ENCODE measurements at places on chromosomes 3 and 15.

DNA sequence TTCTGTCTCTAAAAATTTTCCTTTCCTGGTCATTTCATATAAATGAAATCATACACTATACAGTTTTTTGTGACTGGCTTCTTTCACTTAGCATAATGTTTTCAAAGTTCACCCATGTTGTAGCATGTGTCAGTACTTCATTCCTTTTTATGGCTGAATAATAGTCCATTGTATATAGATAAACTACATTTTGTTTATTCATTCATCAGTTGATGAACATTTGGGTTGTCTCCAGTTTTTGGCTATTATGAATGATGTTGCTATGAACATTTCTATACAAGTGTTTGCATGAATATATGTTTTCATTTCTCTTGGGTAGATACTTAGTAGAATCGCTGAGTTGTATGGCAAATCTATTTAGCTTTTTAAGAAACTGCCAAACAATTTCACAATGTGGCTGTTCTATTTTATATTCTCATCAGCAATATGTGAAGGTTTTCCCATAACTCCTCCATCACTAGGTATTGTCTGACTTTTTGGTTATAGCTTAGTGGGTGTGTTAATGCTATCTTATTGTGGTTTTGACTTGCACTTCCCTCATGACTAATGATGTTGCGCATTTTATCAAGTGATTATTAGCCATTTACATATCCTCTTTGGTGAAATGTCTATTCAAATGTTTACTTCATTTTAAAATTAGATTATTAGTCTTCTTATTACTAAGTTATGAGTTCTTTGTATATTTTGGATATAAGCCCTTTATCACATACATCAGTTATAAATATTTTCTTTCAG lies 21.7 kb upstream of the AP4E1 start:
- no peak for DNase-seq
- peaks cover 18% of the 10 kb centered on the region for H3K4me1 ChIP-seq
- H3K4me3 ChIP-seq: no peak overlapping the region
- H3K27me3 ChIP-seq: no peaks in the 10 kb centered on the region

GRCh38 chr3:87269723-87270122 lies 6.7 kb downstream of the POU1F1 start:
- H3K36me3 ChIP-seq: no peaks in the 10 kb centered on the region
- H3K27ac ChIP-seq: no peak overlapping the region
- H3K4me1 ChIP-seq: peaks cover 10% of the 10 kb centered on the region
- peaks cover 6% of the 10 kb centered on the region for H3K27me3 ChIP-seq

DNA sequence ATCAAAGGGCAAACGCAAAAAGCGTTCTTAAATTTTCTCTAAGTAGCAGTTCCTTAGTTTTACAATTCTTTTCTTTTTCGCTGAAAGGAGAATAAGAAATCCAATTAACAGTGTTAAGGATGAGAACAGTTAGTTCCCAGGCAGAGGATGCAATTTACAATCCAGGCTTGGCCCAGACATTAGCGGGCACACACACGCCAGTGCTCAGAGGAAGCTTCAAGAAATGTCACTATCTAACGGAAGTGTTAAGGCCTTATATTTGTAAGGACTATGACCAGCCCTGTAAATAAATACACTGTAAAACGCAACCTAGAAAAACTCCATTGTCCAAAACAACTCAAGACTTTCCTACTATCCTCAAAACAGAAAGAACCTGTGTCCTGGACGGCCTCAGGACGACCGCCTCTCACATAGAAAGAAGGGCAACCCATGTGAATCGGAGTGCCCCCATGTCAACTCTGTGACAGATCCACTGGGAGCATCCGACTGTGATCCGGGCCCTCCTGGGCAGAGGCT lies 1.3 kb downstream of the ACAP2 start:
- peak overlapping the region; percentile 94 for H3K27ac ChIP-seq
- H3K36me3 ChIP-seq: peaks cover 28% of the 10 kb centered on the region
- peaks cover 33% of the 10 kb centered on the region for H3K4me1 ChIP-seq
- DNase-seq: no peak
- H3K27me3 ChIP-seq: no peaks in the 10 kb centered on the region

GRCh38 chr3:142894493-142894892 lies 5.6 kb upstream of the PCOLCE2 start:
- DNase-seq: no peak
- H3K27ac ChIP-seq: no peak overlapping the region
- no peaks in the 10 kb centered on the region for H3K4me1 ChIP-seq
- H3K27me3 ChIP-seq: peaks cover 47% of the 10 kb centered on the region
- no peaks in the 10 kb centered on the region for H3K36me3 ChIP-seq
- H3K4me3 ChIP-seq: no peak overlapping the region

- no peak for DNase-seq
- H3K36me3 ChIP-seq: no peaks in the 10 kb centered on the region
- H3K4me1 ChIP-seq: no peaks in the 10 kb centered on the region
Observed at GRCh38 chr3:66154444-66154861, 66.3 kb upstream of the SLC25A26 start.

DNA sequence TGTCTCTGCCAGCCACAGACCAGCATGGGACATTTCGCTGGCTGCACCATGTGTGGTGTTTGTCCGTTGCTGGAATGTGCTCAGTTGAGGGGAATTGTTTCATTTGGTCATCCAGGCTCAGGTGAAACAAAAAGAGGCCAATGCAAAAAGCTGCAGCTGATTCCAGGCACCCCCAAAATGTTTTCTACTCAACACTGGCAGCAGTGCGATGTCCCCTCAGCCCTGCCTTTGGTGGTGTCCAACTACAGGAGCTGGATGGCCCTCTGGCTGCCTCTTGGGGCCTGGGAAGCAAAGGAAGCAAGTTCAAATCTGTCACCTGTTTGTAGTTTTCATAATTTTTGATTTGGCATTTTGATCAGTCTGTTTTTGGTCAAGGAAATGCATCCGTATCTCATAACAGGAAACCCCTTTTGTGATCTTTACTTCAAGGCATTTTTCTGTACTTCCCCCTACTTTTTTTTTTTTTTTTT lies 141.8 kb downstream of the EEFSEC start:
- peak overlapping the region; percentile 57 for H3K27ac ChIP-seq
- peaks cover 8% of the 10 kb centered on the region for H3K4me1 ChIP-seq
- DNase-seq: no peak
- no peaks in the 10 kb centered on the region for H3K36me3 ChIP-seq

GRCh38 chr15:42604894-42605744 lies 29.7 kb downstream of the STARD9 start:
- no peaks in the 10 kb centered on the region for H3K27me3 ChIP-seq
- peaks cover 3% of the 10 kb centered on the region for H3K36me3 ChIP-seq
- no peak for DNase-seq
- peak overlapping the region; percentile 34 for H3K4me3 ChIP-seq

- peaks cover 11% of the 10 kb centered on the region for H3K36me3 ChIP-seq
- peak overlapping the region; percentile 17 for H3K4me3 ChIP-seq
- no peak for DNase-seq
- H3K4me1 ChIP-seq: peaks cover 53% of the 10 kb centered on the region
Observed at GRCh38 chr3:4506559-4507023, 13.4 kb downstream of the ITPR1 start.

DNA sequence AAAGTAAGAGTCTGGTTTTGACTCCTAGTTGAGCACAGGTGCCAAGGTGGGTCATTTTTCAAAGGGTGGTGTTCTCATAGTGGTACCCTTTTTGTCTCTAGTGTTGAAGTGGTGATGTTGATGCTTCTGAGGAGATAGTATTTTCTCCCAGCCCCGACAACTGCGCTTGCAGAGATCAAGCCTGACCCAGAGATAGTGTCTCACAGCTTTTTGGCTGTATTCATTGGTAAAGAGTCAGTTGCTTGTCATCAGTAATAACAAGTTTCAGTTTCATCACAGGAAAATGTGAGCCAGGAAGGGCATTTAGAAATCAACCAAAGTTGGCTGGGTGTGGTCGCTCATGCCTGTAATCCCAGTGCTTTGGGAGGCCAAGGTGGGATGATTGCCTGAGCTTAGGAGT lies 139.3 kb downstream of the NFKBIZ start:
- DNase-seq: no peak
- H3K27ac ChIP-seq: no peak overlapping the region
- H3K4me1 ChIP-seq: no peaks in the 10 kb centered on the region
- no peaks in the 10 kb centered on the region for H3K27me3 ChIP-seq

GRCh38 chr3:126154391-126155279 lies 25.8 kb downstream of the ALDH1L1 start:
- no peaks in the 10 kb centered on the region for H3K4me1 ChIP-seq
- no peak for DNase-seq
- H3K36me3 ChIP-seq: no peaks in the 10 kb centered on the region
- H3K27me3 ChIP-seq: peaks cover 46% of the 10 kb centered on the region

- H3K36me3 ChIP-seq: no peaks in the 10 kb centered on the region
- H3K4me1 ChIP-seq: no peaks in the 10 kb centered on the region
Observed at GRCh38 chr15:51083641-51084166, 11.0 kb downstream of the TNFAIP8L3 start.

GRCh38 chr3:72768006-72768441 lies 80.2 kb downstream of the SHQ1 start:
- H3K4me3 ChIP-seq: no peak overlapping the region
- no peak for DNase-seq
- no peaks in the 10 kb centered on the region for H3K4me1 ChIP-seq
- H3K36me3 ChIP-seq: peaks cover 2% of the 10 kb centered on the region
- H3K27ac ChIP-seq: no peak overlapping the region
